ENCODE measurements at places on chromosomes 12 and 14. TPM values are rescaled to one million over a fixed set of nuclear protein-coding genes. Genes with fewer than 3 reads are reported as not detected.

Gene OR4E2
- total RNA-seq: not detected

Gene UNG
- total RNA-seq: 7.7 TPM

Gene LIN7A
- total RNA-seq: 0.57 TPM

Gene ZNF891
- total RNA-seq: 0.44 TPM

Gene ZBTB1
- total RNA-seq: 50.4 TPM

Gene RNASE1
- 0.43 TPM for total RNA-seq

Gene DAO
- total RNA-seq: not detected

Gene TMEM132D
- total RNA-seq: not detected

Gene LPAR5
- total RNA-seq: not detected

Gene LRRK2
- total RNA-seq: 1.1 TPM

All from placental pericyte (primary cell).